ENCODE measurements at places on chromosomes 5 and 9.

GRCh38 chr5:99059685-99060084, 130.9 kb upstream of the CHD1 start:
- no peak for DNase-seq

- DNase-seq: no peak
These were observed 40.2 kb downstream of the NMUR2 start for GRCh38 chr5:152364899-152365298.

GRCh38 chr9:128947277-128947526, 201 bp downstream of the DOLK start:
- DNase-seq: no peak

DNA sequence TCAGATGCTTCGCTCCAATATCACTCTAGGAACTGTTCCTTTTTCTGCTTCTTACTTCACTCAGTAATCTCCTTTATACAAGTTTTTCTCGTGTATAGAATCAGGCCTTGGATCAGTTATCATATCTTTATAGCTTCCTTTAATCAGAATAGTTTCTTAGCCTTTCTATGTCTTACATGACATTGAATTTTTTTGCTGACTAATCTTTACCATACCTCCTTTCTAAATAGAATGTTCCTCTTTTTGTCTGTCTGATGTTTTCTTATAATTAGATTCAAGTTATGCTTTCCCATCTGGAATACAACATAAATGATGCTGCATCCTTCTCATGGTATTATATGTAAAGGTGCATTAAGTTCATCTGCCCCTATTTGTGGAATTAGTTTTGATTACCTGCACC, 40.2 kb upstream of the TYRP1 start:
- DNase-seq: no peak

GRCh38 chr5:52469835-52470234, 317.9 kb upstream of the ITGA1 start:
- no peak for DNase-seq

- no peak for DNase-seq
These were observed 116.9 kb downstream of the HACD4 start for GRCh38 chr9:20914556-20914955.

DNA sequence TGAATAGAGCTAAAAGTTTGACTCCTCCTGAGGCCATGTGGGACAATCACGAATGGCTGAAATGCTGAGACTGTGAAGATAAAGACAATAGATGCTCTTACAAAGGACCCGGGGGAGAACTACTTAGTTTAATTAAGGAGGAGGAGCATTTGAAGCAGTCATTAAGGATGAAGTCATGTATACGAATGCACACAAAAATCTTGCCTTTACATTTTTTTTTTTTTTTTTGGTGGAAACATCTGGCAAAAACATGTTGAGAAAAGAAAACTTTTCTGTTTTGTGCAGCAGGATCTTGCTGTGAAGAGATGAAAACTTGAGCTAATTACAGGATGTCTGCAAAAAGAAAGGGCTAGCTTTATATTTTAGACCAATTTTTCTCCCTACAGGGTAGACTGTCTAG, 42.3 kb upstream of the NR3C1 start:
- no peak for DNase-seq

DNA sequence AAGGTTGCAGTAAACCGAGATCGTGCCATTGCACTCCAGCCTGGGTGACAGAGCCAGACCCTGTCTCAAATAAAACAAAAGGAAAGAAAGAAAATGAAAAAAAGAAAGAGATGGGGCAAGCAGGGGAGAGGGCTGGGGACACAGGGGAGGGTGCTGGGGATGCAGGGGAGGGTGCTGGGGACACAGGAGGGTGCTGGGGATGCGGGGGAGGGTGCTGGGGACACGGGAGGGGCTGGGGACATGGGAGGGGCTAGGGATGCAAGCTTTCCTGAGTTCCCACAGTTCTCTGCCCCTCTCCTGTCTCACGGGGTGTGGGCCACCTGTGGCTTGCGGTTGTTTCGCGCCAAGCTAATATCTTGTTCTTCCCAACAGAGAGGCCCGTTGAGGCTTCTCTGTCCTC, 7.2 kb downstream of the PDCD6 start:
- DNase-seq: no peak
